NCI-H748 treated with DMSO at 0.1 percent for 48 hours (cell line): ENCODE measurements at places on chromosomes 2 and 18.

GRCh38 chr2:54741250-54741649, 17.8 kb downstream of the EML6 start:
- no peak for DNase-seq

- DNase-seq = no peak
These were observed 248.7 kb downstream of the ZNF385B start for GRCh38 chr2:179612591-179613298.

DNA sequence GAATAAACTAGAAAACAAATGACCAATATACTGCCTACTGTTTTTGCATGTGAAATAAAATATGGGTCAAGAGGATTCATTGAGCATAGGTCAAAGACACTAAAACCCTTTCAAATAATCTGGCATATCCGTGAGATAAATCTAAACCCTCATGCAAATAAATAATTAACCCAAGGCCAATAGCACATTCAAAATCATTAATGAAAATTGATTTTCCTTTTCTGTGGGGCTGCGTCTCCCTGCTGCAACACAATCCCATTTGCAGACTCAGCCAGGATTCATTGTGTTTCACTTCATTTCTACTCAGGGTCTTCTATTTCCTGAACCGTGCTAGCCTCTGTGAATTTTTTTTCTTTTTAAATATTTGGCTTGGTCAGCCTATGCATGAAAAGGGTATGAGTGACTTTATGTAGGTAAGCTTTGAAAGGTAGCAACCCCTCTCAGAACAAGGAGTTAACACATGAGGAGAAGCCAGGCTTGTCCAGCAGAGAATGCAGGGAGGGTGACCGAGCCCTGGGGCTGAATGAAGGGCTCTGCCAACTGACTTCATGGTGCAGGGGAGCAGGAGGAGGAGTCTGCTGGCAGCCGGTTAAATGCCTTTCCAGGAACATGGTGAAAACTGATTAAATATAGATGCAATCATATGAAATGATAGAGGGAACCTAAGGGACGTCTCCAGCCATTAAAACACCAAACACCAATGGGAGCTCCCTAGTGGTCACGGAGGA, 10.3 kb upstream of the CTAGE1 start:
- DNase-seq = no peak

- no peak for DNase-seq
These were observed 169.4 kb downstream of the FSHR start for GRCh38 chr2:48984922-48985321.

- no peak for DNase-seq
These were observed 60.8 kb upstream of the DNMT3A start for GRCh38 chr2:25402477-25402876.

GRCh38 chr2:2839393-2839781, 508.3 kb upstream of the MYT1L start:
- DNase-seq = no peak

DNA sequence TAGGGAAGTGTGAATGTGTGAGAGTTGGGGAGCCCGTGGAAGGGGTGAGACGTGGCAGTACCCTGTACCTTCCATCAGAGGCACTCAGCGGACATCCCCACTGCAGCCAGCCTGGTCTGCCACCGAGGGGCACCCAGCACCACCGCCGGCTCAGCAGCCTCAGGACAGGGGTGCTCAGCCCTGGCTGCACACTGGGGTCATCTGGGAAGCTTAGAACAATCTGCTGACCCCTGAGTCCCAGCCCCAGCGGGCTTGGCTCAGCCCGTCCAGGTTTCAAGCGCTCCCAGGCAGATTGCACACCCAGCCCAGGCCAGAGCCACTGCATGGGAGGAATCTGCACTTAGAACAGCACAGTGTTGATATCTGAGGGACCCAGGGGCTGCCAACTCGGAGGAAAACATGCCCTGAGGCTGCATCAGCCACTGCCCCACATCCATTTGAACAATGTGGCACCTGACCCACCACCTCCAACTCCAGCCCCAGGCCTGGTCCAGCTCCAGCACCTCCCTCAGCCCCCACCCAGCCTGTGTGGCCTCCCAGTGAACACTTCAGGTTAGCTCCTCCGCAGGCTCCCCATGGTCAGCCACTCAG, 147.1 kb upstream of the OTOS start:
- DNase-seq = no peak

DNA sequence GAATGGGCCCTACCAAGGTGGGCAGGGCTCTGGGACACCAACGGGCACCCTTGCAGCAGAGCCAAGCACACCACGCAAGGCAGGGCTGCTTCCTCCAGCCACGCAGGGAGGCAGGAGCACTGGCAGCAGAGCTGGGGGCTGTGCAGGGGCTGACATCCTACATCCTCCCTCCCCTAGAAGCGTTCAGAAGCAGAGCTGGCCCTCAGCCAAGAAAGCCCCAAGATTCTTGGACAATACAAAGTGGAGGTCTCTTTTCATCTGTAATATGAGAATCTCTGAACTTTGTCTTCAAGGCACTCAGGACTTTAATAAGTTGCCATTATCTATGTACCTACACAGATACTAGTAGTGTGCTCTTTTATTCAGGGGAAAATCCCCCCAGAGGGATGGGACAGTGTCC, 128.1 kb upstream of the AGAP1 start:
- DNase-seq = no peak

- no peak for DNase-seq
These were observed 33.3 kb upstream of the KLF11 start for GRCh38 chr2:10009811-10010781.

GRCh38 chr2:174717273-174717672, 47.0 kb downstream of the CHRNA1 start:
- no peak for DNase-seq

DNA sequence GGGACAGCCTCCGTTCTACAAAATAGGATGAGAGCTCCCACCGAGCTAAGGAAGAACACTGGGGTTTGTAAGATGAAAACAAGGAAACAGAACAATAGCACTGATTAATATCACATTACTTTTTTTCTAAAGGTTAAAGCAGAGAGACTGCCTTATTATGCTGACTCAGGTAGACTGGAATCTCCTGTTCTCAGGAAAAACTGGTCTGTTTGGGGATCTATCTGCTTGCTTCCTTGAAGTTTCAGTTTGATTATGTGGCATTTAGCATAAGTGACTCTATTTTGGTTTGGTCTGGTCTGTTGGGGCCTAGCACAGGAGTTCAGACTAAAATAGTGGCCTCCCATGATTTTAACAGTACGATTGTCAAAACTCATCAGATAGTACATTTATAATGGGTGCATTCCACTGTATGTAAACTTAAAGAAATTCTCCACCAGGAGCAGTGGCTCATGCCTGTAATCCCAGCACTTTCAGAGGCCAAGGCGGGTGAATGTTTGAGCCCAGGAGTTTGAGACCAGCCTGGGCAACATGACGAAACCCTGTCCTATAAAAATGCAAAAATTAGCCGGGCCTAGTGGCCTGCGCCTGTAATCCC, 64.1 kb upstream of the NDUFV2 start:
- no peak for DNase-seq

DNA sequence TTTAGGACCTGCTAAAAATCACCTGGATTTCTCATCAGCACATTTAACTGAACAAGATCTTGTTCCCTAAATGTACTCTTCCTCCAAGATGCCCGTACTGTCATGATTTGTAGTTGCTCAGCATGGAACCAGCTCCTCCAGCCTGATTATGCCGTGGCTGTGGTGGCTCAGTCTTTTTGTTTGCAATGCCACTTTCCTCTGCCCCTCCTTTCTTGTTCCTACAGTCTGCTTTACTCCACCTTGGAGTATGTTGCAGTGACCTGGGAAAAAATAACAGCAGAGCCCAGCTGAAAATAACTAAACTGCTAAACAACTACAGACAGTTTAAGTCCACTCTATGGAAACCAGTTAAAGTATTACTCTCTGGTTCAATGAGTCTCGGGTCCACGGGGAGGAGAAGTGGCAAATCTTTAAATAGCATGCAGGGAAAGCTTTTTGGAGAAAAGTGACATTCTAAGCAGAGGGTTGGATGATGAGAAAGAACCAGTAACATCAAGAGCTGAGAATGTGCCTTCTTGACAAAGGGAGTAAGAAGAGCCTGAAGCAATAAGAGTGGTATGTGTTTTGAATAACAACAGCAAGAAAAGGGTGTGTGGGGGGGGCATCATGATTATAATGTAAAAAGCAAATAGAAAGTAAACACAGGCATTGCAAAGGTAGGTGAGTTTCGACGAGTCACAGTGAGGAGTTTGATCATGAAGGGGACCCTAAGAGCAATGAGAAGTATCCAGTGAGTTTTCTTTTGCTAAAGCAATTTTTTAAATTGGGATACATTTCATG, 225.7 kb downstream of the TMX3 start:
- no peak for DNase-seq

- DNase-seq = no peak
These were observed 18.1 kb downstream of the ZAP70 start for GRCh38 chr2:97731274-97732020.

DNA sequence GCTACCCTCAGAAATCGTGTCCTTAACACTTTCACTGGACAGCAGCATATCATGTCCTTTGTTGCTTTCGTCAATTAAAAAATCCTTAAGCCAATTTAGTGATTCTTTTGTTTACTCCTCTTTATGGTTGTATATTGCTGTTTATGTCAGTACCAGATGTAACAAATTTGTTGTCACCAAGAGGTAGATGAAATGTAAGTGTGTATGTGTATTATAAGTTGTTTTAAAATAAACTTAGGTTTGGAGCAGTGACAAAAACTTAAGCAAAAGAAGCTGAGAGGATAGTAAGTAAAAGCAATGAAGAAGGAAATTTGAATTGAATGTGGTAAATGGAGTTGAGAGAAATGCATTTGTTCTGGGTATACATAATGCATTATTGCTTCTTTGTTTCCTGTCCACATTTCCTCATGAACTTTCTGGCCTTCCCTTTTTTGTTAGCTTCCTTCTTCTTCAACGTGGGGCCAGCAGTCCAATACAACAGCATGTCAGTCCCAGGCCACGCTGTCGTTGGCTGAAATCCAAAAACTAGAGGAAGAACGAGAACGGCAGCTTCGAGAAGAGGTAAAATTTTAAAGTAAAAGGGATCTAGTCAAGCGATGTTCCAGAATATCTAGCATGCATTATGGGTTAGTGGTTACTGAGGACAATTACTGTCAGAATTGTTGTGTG, 30.5 kb upstream of the SNORC start:
- no peak for DNase-seq

DNA sequence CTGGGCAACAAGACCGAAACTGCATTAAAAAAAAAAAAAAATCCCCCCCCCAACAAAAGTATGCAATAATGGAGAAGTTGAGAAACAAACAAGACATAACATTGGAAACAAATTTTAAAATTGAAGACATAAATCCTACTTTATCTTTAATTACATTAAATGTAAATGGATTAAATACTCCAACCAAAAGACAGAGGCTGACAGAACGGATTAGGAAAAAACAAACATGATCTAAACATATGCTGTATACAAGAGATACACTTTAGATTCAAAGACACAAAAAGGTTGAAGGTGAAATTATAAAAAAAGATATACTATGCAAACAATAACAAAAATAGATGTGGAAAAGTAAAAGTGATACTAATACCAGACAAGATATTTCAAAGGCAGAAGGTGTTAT, 350.8 kb upstream of the RGPD4 start:
- no peak for DNase-seq

DNA sequence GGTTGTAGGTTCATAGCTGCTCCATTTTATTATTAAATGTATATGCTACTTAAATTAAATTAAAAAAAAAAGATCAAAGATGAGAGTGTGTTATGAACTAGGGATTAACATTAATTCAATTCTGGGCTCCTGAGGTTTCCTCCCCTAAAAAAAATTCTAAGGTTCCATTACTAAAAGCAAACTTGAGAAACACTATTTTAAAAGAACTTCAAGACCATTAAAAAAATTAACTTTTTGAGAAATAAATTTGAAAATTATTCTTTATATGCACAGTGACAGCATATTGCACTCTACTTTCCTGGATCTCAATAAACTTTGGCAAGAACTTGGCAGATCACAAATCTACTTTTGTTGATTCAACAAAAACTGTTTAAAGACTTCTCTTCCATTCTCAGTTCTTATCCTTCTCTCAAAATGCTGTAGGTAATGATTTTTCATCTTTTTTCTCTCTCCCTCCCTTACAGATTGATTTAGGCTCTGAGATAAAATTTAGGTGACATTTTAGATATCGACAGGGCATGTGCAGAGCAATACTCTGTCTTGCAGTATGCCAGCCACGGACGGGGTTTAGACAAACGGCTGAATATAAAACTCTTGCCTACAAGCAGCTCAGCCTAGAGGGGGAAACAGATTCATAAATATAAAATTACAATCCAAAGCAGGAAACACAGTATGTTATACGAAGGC, 592 bp upstream of the MARS2 start:
- DNase-seq = no peak

DNA sequence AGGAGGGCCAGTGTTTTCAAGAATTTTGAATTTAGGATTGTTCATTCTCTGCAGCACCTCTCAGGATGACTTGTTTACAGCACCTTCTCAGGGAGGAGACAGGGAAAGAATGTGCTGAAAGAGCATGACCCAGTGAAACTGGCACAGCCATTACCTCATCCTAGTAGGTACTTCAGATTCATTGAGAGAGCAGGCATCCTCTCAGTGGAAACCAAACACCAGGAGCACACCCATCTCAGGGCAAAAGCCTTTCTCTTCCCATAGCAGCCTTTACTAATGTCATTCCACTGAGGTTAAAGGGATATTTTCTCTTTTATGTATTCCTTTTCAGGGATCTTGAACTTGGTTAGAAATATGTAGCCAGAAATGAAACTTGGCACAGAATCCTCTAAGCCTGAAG, 2.6 kb downstream of the MAP2 start:
- DNase-seq = peak; percentile 80

DNA sequence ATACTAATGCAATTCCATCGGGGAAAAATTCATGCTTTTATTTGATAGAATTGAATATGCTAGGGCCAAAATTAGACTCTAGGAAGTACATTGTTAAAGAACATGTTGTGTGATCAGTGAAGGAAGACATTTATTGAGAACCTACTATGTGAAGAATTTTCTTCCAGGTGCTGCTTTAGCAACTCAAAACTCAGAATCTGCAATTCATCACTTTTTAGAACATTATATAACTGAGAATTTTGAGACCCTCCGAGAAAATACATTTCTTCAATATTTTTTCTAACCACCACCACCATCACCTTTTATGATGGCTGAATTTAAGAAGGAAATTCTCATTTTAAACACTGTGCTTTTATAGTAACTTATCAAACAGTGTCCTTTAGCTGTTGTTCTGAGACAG, 315.2 kb downstream of the FIGN start:
- no peak for DNase-seq

DNA sequence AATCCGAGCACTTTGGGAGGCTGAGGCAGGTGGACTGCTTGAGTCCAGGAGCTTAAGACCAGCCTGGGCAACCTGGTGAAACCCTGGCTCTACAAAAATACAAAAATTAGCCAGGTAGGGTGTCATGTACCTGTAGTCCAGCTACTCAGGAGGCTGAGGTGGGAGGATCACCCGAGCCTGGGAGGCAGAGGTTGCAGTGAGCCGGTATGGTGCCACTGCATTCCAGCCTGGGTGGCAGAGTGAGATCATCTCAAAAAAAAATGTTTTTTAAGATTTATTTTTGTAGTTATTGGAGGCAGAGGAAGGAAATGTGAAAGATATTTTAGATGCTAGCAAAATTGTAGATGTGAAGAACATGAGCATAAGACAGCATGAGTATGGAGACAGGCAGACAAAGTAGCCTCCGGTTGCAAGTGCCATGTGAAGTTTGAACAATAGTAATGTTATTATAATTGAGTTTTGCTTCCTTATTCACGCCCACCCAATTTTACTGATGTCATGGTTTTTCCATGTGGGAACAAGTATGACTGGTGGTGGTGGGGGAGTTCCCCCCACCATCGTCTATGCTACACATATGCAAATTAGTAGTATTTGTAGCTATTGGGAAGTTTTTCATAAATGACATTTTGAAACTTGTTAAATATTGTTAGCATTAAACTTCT, 18.0 kb downstream of the REL start:
- no peak for DNase-seq
